ENCODE measurements at places on chromosomes 7 and 10.

GRCh38 chr10:123151737-123152135 lies 2.5 kb upstream of the BUB3 start:
- DNase-seq, result no peak

GRCh38 chr10:79429751-79430150 lies 15.7 kb downstream of the ZCCHC24 start:
- no peak for DNase-seq

GRCh38 chr7:130441408-130441869 lies 623 bp upstream of the CEP41 start:
- no peak for DNase-seq

GRCh38 chr10:58830697-58831096 lies 318.0 kb downstream of the BICC1 start:
- no peak for DNase-seq

- DNase-seq, result no peak
Measured at GRCh38 chr10:112424651-112425050, 22.1 kb downstream of the ZDHHC6 start.

- no peak for DNase-seq
Measured at GRCh38 chr10:6607778-6608177, 27.7 kb upstream of the PRKCQ start.

GRCh38 chr7:43309706-43310022 lies 197.2 kb downstream of the HECW1 start:
- DNase-seq, result no peak

- no peak for DNase-seq
Measured at GRCh38 chr7:111364413-111364812, 197.9 kb downstream of the IMMP2L start.

GRCh38 chr10:14014423-14014822 lies 316.3 kb downstream of the FRMD4A start:
- no peak for DNase-seq

DNA sequence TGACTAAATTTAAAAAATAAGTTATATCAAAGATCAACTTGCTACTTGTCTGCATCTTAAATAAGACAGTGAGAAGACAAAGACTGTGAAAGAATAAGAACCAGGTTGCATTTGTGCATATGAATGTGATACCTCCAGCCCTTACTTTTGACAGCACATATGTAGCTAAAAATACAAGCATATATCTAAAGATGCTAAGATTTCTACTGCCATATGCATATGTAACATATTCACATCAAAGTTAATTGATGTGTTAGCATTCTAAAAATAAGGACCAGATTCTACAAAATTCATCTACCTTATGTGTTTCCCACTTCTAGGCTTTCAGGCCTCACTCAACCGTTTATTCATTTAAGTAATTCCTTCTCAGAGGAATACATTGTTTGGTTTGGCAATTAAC lies 1120.3 kb upstream of the LRRTM3 start:
- DNase-seq, result no peak

DNA sequence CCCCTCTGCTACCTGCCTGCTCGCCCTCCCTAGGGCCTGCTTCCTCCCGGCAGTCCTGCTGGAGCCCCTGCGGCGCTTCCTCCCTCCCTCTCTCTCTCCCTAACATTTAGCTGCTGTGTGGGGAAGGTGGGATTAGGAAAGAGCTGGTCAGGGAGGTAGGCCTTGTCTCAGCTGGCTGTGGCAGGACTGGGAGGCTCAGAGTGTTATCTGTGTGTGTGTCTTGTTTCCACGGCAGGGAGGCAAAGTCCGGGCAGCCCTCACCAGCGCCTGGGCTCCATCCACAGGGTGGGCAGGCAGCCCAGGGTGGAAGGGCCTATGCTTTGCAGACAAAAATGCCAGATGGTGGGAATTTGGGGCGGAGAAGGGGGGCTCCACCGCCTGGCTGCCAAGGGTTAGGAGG lies 105.7 kb downstream of the RPS24 start:
- no peak for DNase-seq

GRCh38 chr10:122632031-122632430 lies 67.6 kb downstream of the C10orf120 start:
- DNase-seq, result no peak

DNA sequence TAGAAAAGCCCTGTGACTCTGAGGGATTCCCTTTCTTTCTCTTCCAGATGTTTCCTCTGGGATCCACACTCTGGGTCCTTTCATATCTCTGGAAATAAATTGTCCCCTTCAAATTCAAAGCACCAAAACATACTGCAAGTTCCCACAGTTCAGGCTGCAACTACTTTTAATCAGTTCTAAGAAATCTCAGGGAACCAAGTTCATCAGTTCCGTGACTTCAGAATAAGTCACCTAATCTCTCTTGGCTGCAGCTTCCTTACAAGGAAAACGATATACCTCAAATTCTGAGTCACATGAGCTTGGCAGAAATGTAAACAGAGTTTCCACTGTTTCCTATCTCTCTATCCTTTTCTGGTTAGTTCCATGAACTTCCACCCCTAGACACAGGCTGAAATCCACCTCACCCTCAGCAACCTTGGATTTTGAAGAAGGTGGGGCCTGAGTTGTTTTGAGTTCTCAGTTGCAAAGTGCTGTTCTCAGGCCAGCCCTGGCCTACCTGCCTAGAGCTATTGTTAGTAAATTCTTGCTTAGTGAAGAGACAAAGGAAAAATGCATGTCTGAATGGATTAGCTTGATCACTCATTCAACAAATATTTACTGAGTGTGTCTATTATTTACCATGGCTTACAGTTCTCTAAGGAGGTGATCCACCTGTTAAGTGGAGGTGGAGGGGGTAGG lies 59.3 kb upstream of the IL6 start:
- DNase-seq, result no peak

DNA sequence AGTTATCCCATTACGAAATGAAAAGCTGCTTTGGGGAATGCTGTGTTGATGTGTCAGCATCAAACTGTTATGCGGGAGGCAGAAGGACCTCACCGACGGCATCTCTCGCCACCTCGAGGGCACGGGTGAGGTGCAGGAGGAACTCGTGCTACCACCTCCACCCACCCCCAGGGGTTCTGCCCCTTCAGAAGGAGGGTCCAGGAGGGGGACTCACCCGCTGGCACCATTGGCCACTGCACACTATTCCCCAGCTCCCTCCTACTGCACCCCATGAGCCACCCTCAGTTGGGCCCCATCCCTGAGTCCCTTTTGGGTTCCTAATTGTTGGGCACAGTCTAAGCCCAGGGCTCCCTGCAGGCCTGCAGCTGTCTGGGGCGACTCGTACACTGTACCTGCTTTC lies 236.6 kb downstream of the PTPRN2 start:
- DNase-seq, result no peak

DNA sequence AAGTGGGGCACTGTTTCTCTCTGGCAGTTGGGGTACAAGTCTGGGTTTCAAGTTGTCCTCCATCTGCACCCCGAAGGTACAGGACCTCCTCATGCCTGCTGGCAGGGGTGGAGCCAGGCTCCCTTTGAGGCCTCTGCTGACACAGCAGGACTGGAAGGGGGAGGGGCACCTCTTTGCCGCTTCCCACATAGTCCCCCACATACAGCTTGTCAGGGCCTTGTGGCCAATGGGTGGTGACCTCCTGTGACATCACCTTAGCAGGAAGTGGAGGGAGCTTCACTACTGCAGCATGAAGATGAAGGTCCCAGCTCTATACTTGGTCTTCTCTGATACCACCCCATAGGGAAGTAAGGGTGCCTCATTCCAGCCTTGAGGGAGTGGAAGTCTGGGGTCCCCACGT lies 167.8 kb downstream of the RAMP3 start:
- no peak for DNase-seq

DNA sequence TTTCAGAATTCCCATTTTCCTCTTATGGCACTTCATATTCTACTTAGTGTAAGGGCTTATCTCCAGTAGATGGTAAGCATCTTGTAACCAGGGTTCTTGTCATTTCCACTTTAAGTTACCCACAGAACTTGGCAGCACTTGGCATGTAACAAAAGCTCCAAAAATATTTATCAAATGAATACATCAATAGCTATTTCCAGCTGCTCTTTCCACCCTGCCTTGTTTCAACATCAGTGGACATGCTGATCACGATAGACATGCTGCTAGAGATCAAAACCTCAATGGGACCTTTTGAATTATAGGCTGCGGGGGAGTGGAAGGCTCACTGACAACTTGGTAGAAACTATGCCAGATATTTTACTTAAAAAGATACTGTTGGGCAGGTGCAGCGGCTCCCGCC lies 32.9 kb downstream of the HOXA1 start:
- DNase-seq, result no peak

DNA sequence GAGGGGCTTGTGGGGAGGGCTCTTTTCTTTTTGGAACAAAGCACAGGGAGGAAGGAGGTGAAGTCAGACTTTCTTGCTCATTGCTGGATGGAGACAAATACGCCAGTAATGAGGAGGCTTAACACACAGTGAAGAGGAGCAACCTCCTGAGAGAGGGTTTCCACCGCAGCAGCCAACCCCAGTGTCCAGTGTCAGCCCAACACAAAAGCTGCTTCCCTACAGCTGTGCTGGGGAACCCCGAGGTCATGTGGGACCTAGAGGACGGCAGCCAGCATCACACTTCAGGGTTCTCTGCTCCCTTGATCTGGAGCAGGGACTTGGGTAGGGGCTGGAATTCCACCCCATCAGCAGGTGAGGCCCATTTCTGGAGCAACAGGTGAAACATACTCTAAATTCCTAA lies 7.7 kb downstream of the BLNK start:
- no peak for DNase-seq

DNA sequence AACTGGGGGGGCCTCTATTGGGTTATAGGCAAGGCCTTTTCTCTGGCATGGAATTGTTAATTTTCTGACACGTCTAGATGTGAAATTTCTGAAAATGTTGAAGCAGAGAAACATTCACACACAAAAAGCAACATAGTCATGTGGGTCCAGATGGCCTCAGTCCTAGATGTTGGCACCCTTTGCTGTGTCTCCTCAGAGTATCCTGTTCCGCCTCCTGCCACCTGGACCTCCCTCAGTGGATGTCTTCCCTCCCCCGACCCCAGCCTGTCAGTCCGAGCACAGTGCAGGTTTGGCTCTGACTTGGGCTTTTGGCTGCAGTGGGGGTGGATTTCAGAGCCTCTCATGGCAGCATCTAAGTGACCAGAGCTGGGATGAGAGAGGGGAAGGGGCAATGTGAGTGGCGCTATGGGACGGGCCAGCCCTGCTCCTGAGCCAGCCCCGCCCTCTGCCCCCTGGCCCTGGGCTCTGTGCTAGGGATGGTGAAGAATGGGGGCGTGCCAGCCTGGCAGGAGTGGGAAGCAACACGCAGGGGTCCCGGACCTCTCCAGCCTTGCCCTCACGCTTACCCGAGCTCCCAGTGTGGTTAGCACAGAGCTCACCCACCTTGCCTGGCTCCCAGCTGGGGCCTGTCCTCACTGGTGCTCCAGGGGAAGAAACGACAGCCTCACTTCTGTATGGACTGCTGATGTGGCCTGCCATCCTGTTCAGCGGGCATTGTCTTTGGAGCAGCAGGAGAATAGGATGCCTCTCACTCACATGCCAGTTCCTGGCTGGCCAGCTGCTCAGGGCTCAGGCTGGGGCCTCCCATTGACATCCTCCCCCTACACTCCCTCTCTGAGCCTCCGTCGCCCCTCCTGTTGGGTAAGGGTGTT lies 6.2 kb downstream of the ATP6V0E2 start:
- no peak for DNase-seq

- DNase-seq, result no peak
Measured at GRCh38 chr10:121889212-121889611, 38.6 kb downstream of the ATE1 start.

DNA sequence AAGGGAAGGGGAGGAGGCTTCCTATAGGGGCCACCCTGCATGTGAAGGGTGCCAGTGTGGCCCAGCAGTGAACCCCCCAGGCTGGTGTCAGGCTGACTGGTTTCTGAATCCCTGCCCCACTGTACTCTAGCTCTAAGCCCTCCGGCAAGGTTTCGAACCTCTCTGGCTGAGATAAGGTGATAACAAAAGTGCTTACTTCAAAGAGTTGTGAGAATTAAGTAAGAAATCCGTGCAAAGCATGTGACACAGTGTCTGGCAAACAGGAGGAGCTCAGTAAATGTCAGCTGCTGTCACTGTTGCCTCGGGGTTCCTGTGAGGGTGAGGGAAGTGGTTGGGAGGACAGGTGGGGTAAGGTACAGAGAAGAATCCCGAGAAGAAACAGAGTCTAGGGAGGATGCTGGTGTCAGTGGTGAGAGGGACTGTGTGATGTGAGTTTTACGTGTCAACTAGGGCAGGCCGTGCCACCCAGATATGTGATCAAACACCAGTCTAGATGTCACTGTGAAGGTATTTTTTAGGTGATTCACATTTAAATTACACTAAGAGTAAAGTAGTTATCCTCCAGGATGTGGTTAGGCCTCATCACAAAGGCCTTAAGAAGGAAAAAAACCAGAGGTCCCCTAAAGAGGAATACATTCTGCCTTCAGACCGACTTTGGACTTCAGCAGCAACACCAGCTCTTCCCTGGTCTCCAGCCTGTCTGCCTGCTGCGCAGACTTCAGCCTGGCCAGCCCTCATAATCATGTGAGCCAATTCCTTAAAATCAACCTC lies 64.4 kb downstream of the BPGM start:
- DNase-seq, result no peak

GRCh38 chr7:48085433-48085791 lies 3.7 kb upstream of the UPP1 start:
- no peak for DNase-seq

GRCh38 chr10:110698340-110698739 lies 54.2 kb downstream of the RBM20 start:
- no peak for DNase-seq

DNA sequence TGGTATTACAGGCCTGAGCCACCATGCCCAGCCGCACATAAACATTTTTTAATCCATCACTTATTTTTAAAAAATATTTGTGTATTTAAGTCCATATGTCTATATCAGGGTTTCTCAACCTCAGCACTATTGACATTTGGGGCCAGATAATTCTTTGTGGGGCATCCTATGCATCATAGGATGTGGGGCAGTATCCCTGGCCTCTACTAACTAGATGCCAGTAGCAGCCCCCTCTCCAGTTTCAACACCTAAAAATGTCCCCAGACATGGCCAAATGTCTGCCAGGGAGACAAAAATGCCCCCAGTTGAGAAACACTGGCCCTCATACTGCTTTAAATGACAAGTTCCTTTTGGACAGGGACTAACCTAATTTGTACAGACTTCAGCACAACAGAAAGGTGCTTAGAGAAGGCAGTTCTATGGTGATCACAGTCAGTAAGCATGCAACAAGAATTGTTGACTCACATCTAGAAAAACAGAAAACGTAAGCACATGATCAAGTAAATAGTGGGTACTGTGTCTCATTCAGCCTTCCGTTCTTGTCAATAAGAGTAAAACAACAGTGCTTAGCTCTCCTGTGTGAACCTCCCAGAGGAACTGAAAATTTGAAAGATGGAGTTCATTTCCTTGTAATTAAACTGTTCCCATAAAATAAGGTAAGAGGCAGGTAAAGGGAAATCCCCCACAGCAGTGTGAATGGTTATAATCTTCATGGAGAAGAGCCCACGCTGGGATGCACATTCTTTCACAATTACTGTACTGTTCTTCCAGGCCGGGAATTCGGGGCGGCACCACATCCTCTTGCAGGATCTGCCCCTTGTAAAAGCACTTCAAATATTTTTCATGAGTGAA lies 17.3 kb upstream of the ADRB1 start:
- no peak for DNase-seq
